ENCODE measurements at places on chromosomes 2 and 18.

- no peak overlapping the region for H3K27ac ChIP-seq
- no peaks in the 10 kb centered on the region for H3K36me3 ChIP-seq
- no peak for DNase-seq
- H3K27me3 ChIP-seq = no peaks in the 10 kb centered on the region
- H3K4me1 ChIP-seq = peaks cover 4% of the 10 kb centered on the region
Measured at GRCh38 chr18:9691235-9691634, 16.9 kb upstream of the RAB31 start.

DNA sequence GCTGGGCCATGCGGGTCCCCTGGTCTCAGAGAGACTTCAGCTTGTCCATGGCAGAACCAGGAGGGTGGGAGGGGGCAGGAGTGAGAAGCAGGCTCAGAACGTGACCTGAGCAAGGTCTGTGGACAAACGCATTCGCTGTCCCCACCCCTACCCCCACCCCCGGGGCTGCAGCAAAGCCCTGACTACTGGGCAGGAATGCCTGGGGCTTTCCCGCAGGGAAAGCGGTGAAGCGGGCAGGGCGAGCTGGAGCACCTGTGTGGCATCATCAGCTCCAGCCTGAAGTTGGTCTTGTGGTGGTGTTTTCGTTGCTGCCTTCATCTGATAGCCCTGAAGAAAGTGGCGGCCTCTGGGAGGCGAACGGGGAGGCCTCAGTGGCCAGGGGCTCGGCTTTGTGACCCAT lies 26.1 kb upstream of the ALKAL2 start:
- H3K36me3 ChIP-seq = no peaks in the 10 kb centered on the region
- no peak overlapping the region for H3K4me3 ChIP-seq
- no peaks in the 10 kb centered on the region for H3K27me3 ChIP-seq
- H3K4me1 ChIP-seq = no peaks in the 10 kb centered on the region

GRCh38 chr2:3451169-3451568 lies 68.2 kb downstream of the ADI1 start:
- DNase-seq = no peak
- peaks cover 5% of the 10 kb centered on the region for H3K4me1 ChIP-seq
- no peaks in the 10 kb centered on the region for H3K27me3 ChIP-seq
- H3K36me3 ChIP-seq = peaks cover 48% of the 10 kb centered on the region

DNA sequence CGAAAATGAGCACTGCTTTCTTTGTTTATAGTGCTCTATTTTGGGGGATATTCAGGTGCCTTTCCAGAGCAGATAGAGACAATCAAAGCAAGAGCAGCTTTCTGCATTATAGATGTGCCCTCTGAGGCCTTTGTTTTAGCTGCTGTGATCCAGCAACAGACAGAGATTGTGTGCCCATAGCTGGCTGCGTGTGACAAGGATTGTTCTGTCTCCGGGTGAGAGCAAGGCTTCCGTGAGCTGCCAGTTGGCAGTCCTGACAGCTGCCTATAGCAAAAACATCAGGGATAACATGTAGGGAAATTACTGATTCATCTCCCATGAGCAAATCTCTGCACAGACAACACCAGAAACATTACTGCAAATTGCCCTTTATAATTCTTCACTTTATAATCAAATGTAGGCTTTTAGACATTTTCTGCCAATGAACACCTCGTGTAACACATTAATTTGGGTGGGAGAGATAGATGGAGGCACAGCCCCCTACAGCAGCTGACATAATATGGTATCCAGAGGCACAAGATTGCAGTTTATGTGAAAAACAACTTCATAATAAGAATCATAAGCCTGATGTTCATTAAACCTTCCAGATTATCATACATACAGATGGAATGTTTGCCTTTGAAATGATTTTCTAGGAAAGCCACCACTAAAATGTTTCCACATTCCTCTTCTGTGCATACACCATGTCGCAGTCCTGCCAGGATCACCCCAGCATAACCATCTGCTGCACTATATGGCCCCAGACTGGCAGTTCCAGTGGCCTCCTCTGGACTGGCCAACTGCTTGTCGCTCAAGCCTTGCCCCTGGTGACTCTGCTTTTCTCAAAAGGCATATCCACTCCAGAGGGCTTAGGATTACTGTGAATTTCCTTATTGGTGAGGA lies 131.2 kb downstream of the TRIB2 start:
- no peak for DNase-seq
- no peaks in the 10 kb centered on the region for H3K27me3 ChIP-seq
- H3K36me3 ChIP-seq = no peaks in the 10 kb centered on the region
- H3K4me1 ChIP-seq = no peaks in the 10 kb centered on the region

GRCh38 chr2:203399031-203399430 lies 70.8 kb downstream of the ABI2 start:
- H3K27me3 ChIP-seq = no peaks in the 10 kb centered on the region
- H3K27ac ChIP-seq = no peak overlapping the region
- DNase-seq = no peak
- peaks cover 18% of the 10 kb centered on the region for H3K36me3 ChIP-seq
- no peaks in the 10 kb centered on the region for H3K4me1 ChIP-seq

- no peak overlapping the region for H3K27ac ChIP-seq
- DNase-seq = peak; percentile 45
- no peak overlapping the region for H3K4me3 ChIP-seq
Measured at GRCh38 chr2:231200805-231201474, 2.5 kb downstream of the ARMC9 start.

DNA sequence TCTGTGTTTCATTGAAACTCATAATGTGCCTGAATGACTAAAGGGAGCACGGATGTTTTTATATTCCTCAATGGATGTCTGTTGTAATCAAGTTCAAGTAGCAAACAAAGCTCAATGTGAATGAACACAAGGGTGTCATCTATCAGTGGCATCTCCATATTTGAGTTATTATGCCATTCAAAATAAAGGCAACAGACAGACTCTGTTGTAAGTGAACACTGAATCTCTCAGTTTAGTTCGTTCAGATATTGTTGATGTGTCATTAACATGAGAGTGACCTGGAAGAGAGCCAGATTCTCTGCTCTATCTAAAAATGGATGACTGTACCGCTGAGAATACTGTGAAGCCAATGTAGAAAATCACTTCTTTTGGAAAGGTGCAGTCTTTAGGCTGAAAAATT lies 118.7 kb downstream of the NUP35 start:
- no peak overlapping the region for H3K27ac ChIP-seq
- H3K4me1 ChIP-seq = no peaks in the 10 kb centered on the region
- H3K27me3 ChIP-seq = no peaks in the 10 kb centered on the region
- no peak for DNase-seq

GRCh38 chr2:233250985-233251305 lies 528 bp upstream of the ATG16L1 start:
- H3K27me3 ChIP-seq = no peaks in the 10 kb centered on the region
- H3K36me3 ChIP-seq = peaks cover 2% of the 10 kb centered on the region
- no peak for DNase-seq
- peaks cover 27% of the 10 kb centered on the region for H3K4me1 ChIP-seq
- peak overlapping the region; percentile 88 for H3K4me3 ChIP-seq

DNA sequence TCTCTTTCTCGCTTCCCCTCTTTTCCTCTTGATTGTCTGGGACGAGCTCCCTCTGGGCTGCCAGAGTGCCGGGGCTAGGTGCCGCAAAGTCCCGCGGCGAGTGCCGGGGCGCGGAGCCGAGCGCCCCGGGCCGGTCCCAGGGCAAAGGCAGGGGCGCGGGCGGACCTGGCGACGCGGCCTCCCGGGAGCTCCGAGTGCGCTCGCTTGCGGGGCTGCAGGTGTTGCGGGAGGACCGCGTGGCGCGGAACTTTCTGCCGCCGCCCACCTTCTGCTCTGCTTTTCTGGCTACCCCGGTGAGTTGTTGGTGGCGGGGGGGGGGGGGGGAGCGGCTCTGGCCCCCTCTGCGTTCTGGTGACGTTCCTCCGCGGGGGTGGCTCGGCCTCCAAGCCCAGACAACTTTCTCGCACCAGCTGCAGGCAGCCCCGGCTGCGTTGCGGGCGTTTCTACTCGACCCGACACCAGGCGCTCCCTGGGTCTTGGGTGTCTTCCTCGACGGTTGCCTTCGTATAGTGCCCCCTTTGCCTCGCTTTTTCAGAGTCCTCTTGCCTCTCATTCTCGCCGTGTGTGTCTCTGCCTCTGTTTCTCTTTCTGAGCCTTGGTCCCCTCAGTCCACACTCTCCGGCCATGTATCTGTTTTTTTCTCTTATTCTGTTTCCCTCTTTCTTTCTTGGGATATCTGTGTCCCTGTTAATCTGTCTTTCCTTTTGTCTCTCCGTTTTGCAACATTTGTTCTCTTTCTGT lies 759 bp downstream of the GALNT13 start:
- DNase-seq = no peak
- H3K27me3 ChIP-seq = peaks cover 35% of the 10 kb centered on the region
- peak overlapping the region; percentile 46 for H3K4me3 ChIP-seq

GRCh38 chr2:208311321-208311720 lies 45.3 kb downstream of the PIKFYVE start:
- no peak overlapping the region for H3K27ac ChIP-seq
- H3K27me3 ChIP-seq = no peaks in the 10 kb centered on the region

- no peak overlapping the region for H3K4me3 ChIP-seq
- H3K4me1 ChIP-seq = no peaks in the 10 kb centered on the region
- no peak for DNase-seq
- H3K27me3 ChIP-seq = no peaks in the 10 kb centered on the region
- H3K36me3 ChIP-seq = no peaks in the 10 kb centered on the region
- H3K27ac ChIP-seq = no peak overlapping the region
Measured at GRCh38 chr2:168394262-168394661, 61.8 kb upstream of the CERS6 start.

DNA sequence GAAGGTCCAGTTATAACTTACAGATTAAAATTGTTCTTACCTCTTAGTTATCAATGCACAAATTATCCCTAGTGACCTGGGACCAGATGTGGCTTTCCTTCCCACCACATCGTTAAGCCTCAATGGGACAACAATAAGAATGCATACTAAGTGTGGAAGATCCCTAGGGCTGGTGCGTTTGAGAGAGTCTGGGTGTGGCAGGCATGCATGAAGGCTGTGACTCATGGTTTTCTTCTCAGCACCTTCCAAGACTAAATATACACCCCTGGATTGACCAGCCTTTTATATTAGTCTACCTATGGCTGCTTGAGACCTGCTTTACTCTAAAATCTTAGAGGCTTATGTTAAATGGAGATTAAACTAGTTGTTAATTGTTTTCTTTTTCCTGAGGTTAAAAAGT lies 261.7 kb upstream of the SLC14A2 start:
- DNase-seq = no peak
- H3K4me3 ChIP-seq = no peak overlapping the region
- peaks cover 28% of the 10 kb centered on the region for H3K4me1 ChIP-seq
- no peak overlapping the region for H3K27ac ChIP-seq

GRCh38 chr2:171747371-171747770 lies 60.1 kb downstream of the DYNC1I2 start:
- no peaks in the 10 kb centered on the region for H3K4me1 ChIP-seq
- no peak overlapping the region for H3K4me3 ChIP-seq
- DNase-seq = no peak
- H3K27me3 ChIP-seq = no peaks in the 10 kb centered on the region

- DNase-seq = no peak
- H3K27ac ChIP-seq = no peak overlapping the region
- H3K4me1 ChIP-seq = peaks cover 7% of the 10 kb centered on the region
- peaks cover 2% of the 10 kb centered on the region for H3K27me3 ChIP-seq
Measured at GRCh38 chr2:25125976-25126375, 42.4 kb downstream of the POMC start.

DNA sequence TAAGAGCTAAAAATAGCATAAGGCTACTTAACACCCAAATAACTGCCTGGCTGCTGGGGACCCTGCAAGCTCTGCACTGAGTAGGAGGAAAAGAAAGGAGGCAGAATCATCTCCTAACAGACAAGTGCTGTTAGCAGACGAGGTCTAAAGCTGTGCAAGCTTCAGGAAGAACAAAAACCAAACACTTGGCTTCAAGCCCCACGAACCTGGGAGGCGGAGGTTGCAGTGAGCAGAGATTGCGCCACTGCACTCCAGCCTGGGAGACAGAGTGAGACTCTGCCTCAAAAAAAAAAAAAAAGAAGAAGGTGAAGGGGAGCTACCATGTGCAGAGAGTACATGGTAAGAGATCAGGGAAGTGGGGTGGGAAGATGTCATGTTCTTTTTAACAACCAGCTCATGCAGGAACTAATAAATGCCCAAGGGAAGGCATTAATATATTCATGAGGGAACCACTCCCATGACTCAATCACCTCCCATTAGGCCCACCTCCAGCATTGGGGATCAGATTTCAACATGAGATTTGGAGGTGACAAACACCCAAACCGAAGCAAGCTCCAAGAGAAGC lies 28.8 kb upstream of the INO80C start:
- H3K27me3 ChIP-seq = no peaks in the 10 kb centered on the region
- no peaks in the 10 kb centered on the region for H3K36me3 ChIP-seq
- H3K4me3 ChIP-seq = peak overlapping the region; percentile 29
- peaks cover 34% of the 10 kb centered on the region for H3K4me1 ChIP-seq
- H3K27ac ChIP-seq = peak overlapping the region; percentile 64
- DNase-seq = no peak

- H3K4me3 ChIP-seq = no peak overlapping the region
- H3K4me1 ChIP-seq = peaks cover 8% of the 10 kb centered on the region
- no peak for DNase-seq
- H3K36me3 ChIP-seq = no peaks in the 10 kb centered on the region
- H3K27me3 ChIP-seq = no peaks in the 10 kb centered on the region
Measured at GRCh38 chr18:58615140-58616132, 13.5 kb downstream of the ALPK2 start.

- no peaks in the 10 kb centered on the region for H3K27me3 ChIP-seq
- H3K4me3 ChIP-seq = no peak overlapping the region
- H3K36me3 ChIP-seq = no peaks in the 10 kb centered on the region
- peaks cover 23% of the 10 kb centered on the region for H3K4me1 ChIP-seq
- DNase-seq = no peak
Measured at GRCh38 chr18:45009756-45010155, 329.1 kb downstream of the SETBP1 start.

GRCh38 chr2:182173944-182174622 lies 188.4 kb downstream of the PPP1R1C start:
- no peaks in the 10 kb centered on the region for H3K4me1 ChIP-seq
- no peaks in the 10 kb centered on the region for H3K27me3 ChIP-seq
- H3K36me3 ChIP-seq = no peaks in the 10 kb centered on the region
- H3K4me3 ChIP-seq = no peak overlapping the region

- H3K27ac ChIP-seq = no peak within 1 kb of the TSS
- no peaks in the 10 kb centered on the region for H3K36me3 ChIP-seq
- H3K27me3 ChIP-seq = peaks cover 96% of the 10 kb centered on the region
Measured at GRCh38 chr2:73293534-73294171, at the start of gene EGR4. Gene EGR4 (minus strand): TSS chr2:73293548. CDS start chr2:73293317, 231 bp downstream.

- H3K4me3 ChIP-seq = no peak overlapping the region
- H3K36me3 ChIP-seq = no peaks in the 10 kb centered on the region
- H3K4me1 ChIP-seq = no peaks in the 10 kb centered on the region
- no peak for DNase-seq
Measured at GRCh38 chr2:63424329-63425078, 163.8 kb downstream of the WDPCP start.

- no peak overlapping the region for H3K4me3 ChIP-seq
- no peaks in the 10 kb centered on the region for H3K36me3 ChIP-seq
- no peak for DNase-seq
- no peak overlapping the region for H3K27ac ChIP-seq
- peaks cover 3% of the 10 kb centered on the region for H3K27me3 ChIP-seq
Measured at GRCh38 chr2:501130-501529, 176.1 kb downstream of the TMEM18 start.

- no peaks in the 10 kb centered on the region for H3K4me1 ChIP-seq
- H3K27me3 ChIP-seq = no peaks in the 10 kb centered on the region
- H3K27ac ChIP-seq = no peak overlapping the region
- H3K4me3 ChIP-seq = no peak overlapping the region
- no peak for DNase-seq
Measured at GRCh38 chr2:76930056-76930744, 592.0 kb downstream of the LRRTM4 start.
